NCI-H2107 (cell line): ENCODE measurements at places on chromosomes 7 and 10.
A peak's percentile ranks its signal among the peaks of the same experiment; 100 is the strongest.

- no peak for DNase-seq
Measured at GRCh38 chr7:40475681-40475982, 340.8 kb downstream of the SUGCT start.

DNA sequence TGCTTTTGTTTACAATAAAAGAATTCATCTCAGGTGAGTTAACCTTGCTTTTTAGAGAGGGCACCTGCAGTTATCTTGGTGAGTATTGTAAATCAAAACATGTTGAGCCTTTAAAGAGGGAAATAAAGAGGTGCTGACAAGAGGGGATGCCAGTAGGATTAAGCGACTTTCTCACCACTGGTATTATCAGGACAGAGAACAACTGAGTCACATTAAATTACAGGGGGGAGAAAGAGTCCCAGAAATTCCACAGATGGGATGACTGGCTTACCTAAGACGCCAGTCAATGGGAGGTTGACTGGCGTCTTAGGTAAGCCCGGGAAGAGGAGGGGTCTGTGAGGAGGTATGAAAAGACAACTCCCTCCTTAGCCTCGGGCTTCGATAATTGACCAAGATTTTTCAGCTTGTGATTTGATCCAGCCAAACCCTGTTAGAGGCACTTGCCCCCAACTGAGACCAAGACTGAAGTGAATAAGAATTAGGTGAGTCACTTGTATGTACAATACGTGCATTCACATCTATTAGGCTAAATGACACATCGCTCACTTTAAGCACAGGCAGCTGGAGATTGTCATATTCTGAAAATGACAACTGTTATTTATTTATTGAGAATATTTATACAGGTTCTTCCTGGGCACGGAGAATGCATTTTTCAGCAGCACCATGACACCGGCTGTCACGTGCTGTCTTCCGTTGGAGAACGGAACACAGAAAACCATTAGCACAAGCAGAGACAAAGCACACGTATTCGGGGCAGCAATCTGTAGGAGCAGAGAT is 117.6 kb downstream of the SEM1 start:
- no peak for DNase-seq

DNA sequence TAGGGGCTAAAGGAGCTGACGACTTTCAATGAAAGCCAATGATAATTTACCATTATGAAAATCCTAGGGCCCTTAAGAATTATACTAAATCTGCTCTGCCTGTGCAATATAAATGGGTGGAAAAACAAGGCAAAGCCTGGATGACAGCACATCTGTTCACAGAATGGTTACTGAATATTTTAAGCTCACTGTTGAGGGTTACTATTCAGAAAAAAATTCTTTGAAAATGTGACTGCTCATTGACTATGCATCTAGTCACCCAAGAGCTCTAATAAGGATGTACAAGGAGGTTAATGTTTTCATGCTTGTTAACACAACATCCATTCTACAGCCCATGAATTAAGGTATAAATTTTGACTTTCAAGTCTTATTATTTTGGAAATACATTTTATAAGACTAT is 8.9 kb downstream of the DKK1 start:
- DNase-seq: no peak

- DNase-seq: no peak
Measured at GRCh38 chr7:135183478-135183877, 13.0 kb upstream of the CYREN start.

DNA sequence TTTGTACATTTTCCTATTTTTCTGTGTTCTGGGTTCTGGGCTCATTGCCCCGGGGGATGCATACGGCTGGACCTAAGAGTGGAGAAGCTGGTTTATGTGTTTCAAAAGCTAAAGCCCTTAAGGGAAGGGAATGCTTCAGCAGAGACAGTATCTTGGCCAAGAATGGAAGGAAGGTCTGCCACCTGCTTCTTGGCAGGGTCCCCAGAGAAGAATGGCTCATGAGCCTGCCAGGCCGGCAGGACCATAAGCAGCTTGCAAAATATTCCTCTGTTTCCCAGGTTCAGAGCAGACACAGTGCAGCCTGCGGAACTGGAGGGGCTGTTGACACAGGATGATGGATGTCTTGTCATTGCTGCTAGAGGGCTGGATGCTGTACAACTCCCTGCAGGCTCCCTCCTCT is 7.8 kb upstream of the ABHD11 start:
- DNase-seq: no peak

- no peak for DNase-seq
Measured at GRCh38 chr10:77710081-77710551, 72.5 kb upstream of the KCNMA1 start.

DNA sequence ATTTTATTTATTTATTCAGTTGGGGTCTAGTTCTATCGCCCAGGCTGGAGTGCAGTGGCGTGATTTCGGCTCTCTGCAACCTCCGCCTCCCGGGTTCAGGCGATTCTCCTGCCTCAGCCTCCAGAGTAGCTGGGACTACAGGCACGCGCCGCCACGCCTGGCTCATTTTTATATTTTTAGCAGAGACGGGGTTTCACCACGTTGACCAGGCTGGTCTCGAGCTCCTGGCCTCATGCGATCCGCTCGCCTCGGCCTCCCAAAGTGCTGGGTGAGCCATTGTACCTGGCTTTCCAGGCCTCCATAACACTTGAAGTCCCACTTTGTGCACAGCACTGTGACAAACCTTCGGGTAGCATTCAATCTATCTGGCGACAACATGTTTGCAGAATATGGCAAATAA is 1.0 kb upstream of the DCLRE1C start:
- no peak for DNase-seq

DNA sequence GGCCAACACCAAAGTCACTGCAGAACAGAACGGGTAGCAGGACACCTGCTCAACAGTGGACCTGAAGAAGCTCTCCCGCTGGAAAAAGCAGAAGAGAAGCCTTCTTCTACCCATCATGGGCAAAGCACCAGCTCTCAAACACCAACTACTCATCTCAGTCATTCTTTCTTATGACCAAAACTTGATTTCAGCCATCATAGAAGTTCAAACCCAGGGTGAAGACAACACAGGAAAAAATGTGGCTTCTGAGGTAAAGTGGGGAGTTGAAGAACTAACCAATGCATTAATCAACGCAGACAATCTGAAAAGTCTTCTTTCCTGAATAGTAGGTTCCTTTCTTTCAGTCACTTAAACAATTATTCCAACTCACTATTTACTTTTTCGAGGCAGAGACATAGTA is 83.3 kb downstream of the ELMO1 start:
- no peak for DNase-seq

- DNase-seq: no peak
Measured at GRCh38 chr10:61903928-61904344, 2.4 kb downstream of the ARID5B start.

DNA sequence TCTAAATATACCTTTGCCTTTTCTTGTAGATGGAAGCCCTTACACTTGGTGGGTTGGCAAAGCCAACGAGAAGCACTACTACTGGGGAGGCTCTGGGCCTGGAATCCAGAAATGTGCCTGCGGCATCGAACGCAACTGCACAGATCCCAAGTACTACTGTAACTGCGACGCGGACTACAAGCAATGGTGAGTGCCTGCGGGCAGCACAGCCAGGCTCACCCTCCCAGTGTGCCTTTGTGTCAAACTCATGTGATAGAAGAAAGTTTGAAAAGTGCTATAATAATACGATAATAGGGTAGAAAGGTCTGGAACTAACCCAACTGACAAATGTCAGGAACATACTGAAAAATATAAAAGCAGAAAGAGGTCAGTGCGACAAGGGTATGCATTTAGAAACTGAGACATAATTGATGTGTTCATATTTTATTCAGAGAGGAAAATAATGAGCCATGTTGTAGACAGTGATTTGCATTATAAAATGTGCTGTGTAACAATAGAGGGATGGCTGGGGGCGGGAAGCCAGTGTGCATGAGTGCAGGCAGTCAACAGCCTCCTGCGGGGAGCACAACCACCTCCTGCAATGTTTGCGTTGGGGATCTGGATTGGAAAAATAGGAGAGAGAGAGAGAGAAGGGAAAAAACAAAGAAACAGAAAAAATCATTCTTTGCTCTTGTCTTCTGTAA is 686.9 kb upstream of the C7orf33 start:
- no peak for DNase-seq

- no peak for DNase-seq
Measured at GRCh38 chr10:11207560-11207844, 189.8 kb downstream of the CELF2 start.

GRCh38 chr10:75234683-75235374 is 928 bp downstream of the COMTD1 start:
- peak; percentile 38 for DNase-seq

DNA sequence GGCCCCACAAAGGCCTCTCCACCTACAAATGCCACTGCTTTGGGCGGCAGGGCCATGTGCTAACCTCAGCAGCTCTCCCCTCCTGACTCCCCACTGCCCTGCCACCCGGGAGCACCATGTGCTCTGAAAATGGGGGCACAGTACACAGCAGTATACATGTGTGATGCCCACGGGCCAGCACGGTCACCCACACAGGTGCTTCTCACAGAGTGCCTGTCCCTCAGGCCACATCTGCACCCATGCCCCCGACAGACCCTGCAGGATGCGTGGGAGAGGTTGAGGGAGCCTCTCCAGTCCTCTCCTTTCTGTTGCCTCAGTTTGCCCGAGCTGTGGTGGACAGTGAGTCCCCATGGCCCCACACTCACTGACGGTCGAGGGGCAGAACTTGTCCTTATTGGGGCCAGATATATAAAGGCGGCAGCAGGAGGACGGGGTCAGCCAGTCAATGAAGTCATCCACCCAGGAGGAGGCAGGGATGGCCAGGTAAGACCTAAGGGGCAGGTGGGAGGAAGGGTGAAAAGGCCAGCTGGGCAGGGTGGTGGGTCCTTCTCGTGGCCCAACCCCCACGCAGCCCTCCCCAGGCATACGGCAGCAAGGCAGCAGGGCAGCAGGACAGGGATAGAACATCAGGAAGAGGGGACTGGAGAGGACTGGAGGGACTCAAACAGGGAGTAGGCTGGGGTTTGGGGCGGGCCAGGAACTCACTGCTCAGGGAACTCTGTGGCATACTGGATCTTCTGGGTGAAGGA is 19.6 kb downstream of the NPC1L1 start:
- DNase-seq: no peak

GRCh38 chr10:32982293-32982709 is 24.3 kb upstream of the ITGB1 start:
- DNase-seq: no peak

GRCh38 chr7:115097175-115097671 is 175.3 kb downstream of the MDFIC start:
- DNase-seq: no peak

GRCh38 chr7:48658138-48658537 is 266.2 kb upstream of the CDC14C start:
- no peak for DNase-seq

DNA sequence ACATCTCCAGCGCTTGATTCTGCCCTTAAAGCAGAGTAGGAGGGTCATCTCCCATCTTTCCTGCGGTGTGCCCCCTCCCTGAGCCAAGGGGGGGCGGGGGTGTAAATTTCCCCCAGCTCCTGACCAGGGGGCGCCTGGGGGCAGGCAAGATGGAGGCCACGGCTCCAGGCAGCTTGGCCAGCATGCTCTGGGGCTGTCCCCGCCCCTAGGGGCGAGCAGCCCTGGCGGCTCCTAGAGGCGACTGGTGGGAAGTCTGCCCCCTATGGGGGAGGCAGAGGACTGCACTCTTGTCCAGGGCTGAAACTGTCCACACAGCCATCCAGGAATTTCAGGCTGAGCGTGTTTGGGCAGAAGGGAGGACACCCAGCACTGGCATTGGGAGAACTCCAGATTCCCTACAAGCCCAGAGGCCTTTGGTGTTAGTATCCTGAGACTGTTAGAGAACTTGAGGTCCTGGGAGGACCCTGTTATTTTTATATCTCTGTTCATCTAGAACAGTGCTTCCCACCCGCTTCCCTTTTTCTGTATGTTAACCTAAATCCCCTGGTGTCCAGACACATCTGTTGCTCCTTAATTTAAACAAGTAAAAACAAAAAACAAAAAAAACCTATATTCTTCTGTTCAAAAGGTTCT is 4.6 kb downstream of the STRA8 start:
- no peak for DNase-seq

DNA sequence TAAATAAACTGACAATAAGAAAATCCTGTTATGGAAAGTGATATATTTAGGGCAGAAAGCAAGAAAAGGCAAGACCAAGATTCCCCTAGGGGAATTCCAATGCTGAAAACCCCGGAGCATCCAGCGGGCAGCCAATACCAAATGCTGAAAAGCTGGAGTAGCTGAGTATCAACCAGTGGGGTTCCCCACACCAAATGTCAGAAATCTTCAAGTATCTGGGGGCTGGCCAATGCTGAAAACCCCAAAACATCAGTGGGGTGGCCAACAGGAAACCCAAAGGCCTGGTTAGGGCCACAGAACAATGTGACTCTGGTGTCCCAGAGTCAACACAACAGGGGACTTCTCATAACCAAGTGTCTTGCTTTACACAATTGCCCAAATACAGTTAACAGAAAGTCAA is 271.8 kb upstream of the CACNA2D1 start:
- DNase-seq: no peak

DNA sequence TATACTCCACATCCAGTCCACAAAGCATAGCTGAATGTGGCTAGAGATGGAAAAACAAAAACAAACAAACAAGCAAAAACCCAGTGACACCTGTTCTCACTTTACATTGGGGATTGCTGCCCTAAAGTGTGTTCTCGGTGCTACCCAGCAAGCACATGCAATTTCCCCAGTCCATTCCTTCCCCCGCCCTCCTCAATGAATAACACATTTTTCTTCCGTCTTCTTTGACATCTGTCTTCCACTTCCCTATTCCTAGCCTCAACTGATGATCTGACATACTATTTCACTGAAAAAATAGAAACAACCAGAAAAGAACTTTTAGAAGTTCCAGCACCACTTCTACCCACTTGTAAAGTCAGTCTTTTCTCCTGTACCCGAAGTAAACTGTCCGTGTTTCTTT is 147.1 kb downstream of the MALRD1 start:
- DNase-seq: no peak

DNA sequence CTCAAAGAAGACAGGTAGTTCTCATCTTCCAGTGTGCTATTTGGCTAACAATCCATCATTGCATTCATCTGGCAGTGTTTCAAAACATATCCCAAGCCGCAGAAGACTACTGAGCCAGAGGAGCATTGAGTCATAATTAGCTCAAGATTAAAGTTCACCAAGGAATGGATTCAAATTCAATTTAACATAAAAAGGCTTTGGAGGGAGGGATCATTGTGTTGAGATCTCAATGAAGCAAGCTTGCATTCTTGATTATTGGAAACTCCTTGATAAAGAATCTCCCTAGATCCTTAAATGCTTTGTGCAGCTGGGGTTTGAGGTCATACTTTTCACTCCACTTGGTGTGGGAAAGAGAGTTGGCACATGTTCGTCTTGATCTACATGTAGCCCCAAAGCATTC is 142.8 kb upstream of the SEMA3A start:
- DNase-seq: no peak

- no peak for DNase-seq
Measured at GRCh38 chr7:28017372-28017771, 163.2 kb downstream of the JAZF1 start.

- no peak for DNase-seq
Measured at GRCh38 chr10:94430701-94431100, 28.4 kb downstream of the TBC1D12 start.

DNA sequence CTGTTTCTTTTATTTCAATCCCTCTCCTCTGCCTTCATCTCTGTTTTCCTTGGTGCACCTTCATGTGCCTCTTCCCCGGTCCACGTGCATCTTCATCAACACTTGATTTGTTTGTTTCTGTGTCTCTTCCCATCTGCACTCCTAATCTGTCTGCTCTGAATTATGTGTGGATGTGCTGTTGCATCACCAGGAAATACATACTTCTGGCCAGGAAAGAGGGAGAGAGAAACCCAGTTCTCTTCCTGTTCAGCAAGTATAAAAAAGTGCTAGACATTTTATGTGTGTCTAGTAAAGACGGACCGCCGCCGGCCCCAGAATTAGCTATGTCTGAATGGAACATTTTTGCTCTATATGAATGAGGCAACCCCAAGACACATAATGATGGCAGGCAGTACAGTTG is 93.8 kb downstream of the CALD1 start:
- DNase-seq: no peak
